AG10803 (cell line): ENCODE measurements at places on chromosomes 2 and 18.

DNA sequence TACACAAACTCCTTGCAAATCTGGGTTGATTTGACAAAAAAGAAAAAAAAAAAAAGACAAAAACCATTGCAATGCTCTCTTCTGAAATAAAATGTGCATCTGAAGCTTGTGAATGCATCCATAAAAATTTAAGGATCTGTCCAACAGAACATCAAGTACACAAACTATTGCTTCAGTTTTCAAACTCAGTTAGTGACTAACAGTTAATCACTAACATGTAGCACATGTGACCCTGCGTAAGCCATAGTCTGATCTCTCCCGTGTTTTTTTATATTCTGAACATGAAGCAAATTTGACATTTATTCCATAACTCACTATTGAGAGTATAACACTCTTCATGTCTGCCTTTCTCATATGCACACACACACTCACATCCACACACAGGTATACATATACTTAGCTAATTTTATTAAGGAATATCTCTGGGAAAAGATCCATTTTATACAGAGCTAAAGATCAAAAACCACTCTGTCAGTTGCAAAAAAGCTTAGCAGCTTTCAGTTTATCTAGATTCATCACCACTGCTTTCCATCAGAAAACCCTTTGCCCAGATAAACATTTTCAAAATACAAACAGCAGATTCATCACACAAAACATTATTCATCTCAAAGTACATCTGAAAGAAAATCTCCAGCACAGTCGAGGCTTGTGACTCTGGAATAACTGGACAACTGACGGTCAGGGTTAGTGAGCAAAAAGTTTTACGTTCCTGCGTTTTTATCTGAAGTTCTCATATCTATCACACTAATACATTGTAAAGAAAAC is 1000.4 kb upstream of the ACVR2A start:
- DNase-seq = peak; percentile 6

DNA sequence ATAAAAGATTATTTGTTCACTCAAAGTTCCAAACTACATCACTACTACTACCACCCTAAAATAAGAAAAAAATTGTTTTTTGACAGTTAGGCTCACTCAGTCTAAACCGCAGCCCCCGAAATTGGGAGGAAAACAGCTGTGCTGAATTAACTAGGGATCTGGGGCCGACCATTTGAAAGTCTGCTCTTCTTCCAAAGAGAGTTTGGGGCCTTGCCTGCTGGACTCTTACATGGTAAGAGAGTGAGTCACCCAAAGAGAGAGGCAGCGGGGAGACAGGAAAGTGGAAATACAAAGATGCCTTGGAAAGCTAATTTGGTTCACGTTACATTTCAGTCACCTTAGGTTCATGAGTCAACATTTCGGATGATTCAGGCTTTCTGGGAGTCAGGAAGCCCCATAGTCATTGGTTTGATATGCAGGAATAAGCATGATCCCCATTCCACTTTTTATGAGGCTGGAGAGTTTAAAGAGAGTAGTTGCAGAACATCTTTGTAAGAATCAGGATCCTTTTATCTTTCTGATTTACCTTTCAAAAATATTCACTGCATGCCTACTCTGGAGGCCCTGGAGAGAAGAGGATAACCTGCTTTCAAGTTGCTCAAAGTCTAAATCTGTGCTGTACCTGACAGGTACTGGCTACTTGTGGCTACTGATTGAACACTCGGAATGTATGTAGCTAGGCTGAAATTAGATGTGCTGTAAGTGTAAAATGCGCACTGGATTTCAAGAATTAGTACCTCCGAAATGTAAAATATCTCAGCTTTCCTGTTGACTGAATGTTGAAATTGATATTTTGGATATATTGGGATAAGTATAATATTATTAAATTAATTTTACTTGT is 995 bp upstream of the RTN4 start:
- peak; percentile 100 for DNase-seq

GRCh38 chr2:96353606-96354101 is 18.1 kb downstream of the NCAPH start:
- peak; percentile 82 for DNase-seq

DNA sequence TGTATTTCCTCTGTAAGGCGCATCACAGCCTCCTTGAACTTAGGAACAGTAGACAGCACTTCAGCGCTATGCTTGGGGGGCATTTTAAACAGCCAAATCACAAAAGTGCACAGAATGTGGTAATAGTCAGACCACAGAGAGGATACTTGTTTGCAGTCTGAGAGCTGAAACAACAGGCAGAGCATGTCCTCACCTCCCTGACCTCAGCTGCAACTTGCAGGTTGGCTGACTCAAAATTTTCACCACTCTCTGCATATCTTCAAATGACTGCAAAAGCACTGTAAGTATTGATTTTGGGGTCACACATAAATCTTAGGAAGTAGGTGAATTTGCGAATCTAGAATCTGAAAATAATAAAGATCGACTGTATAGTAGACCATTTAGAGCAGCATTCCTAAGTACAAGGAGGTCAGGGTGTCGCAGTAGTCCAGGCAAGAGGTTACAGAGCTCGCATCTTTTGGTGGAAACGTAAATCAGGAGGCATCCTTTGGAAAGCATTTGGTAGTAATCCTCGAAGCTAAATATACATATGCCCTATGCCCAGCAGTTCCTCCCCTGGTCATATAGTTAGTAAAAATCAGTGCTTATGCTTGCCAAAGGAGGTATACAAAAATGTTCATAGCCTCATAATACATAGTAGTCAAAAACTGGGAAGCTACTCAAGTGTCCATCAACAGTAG is 108.2 kb upstream of the MYCN start:
- DNase-seq = no peak

GRCh38 chr2:127117603-127118002 is 10.6 kb upstream of the BIN1 start:
- DNase-seq = no peak

DNA sequence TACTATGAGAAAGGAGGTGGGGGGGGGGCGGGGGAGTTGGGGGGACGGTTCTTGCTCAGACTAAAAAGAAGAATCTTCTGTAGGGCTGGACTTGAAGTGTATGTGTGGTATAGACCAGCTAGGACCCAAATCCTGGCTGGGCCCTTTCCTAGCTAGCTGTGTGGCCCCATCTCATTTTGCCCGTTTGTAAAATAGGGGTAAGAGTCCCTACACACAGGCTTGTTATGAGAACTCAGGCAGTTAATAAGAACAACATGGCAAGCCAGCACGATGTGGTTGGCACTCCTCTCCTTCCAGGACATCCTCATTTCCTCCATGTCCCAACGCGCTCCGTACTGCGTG is 1.1 kb downstream of the EVA1A start:
- peak; percentile 33 for DNase-seq

GRCh38 chr2:54380670-54381069 is 75.5 kb upstream of the SPTBN1 start:
- DNase-seq = no peak

DNA sequence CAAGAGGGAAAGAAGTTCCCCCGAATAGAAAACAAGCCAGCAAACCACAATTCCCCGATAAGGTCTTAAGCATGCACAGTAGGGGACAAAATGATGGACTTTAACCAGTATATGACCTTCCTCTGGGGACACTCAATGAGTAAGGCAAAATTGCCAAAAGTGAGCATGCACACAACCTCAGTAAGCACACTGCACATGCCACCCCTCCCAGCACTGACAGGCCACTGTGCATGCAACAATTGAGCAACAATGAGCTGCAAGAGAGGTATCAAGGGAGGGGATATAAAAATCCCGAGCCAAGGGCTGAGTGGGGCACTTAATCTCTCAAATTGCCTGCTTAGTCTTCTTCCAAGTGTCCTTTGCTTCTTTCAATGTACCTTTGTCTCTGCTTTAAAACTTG is 935.8 kb upstream of the SLC39A10 start:
- no peak for DNase-seq

DNA sequence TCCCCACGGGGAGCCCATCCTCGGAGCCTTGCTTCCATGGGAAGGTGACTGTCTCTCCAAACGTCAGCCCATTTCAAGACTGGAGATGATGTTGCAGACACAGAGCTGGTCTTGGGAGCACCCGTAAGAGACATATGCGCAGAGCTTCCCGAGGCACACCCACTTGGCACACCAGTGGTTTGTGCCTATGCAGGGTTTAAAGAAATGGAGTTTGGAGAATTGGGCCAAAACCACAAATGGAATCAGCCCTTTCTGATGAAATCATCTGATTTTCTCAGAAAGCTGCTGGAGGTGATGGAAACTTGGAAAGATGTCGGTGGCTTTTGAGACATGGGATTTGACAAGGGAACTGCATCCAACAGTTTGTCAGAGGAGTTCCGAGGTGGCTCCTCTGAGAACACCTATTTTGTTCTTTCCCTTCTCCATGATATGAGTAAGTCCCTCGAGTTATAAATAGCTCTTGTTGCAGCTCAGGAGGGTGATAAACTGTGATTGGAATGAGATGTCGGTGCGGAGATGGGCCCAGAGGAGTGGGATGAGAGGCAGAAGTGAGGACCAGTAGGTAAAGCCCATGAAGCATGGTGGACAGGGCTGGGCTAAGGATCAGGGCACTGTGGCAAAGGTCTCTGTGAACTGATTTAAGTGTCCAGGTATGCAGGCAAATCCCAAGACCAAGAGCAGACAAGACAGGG is 225.7 kb downstream of the ACKR3 start:
- peak; percentile 66 for DNase-seq

- DNase-seq = no peak
Observed at GRCh38 chr2:69453475-69454129, 16.4 kb upstream of the NFU1 start.

GRCh38 chr18:9435041-9435440 is 40.3 kb upstream of the RALBP1 start:
- no peak for DNase-seq

DNA sequence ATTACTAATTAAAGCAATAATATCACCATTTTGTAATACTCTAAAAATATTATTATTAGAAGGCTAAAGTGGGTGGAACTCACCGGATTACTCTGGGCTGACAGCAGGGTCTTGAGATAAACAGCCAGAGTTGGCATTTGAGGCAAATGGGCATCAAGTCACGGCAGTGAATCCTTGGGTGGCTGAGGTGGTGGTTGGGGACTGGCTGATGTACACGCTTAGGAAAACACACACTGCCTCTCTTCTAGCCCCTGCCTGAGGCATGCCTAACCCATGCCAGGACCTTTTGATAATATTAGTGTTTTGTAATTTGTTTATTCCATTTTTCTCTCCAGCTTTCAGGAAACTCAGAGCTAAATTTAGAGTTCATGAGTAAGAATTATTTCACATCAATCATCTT is 76.8 kb downstream of the ACKR3 start:
- DNase-seq = no peak

DNA sequence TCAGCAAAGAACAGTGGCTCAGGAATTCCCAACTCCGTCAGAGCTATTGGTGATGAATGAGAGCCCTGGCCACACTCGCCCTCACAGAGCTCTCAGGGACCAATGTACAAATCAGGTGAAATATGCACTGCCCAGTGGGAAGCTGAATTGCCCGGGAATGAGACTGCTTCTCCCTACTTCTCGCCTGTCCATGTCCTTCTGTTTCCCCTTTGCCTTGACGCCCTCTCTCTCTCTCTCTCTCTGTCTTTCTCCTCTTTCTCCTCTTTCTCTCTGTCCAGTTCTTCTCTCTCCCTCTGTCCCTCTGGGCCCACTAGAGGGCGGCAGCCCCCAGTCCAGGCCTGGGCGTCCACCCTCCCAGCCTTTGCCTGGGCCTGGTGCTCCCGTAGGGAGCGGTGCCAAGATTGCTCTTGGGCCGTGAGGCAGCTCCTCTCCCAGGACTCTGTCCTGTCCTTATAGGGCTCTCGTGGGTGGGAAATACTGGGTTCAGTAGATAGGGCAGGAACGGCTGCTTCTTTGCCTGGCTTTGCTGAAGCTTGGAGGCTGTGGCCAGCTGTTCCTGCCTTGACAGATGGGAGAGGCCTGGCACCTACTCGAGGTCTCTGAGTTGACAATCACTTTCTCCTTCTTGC is 28.4 kb upstream of the PUM2 start:
- DNase-seq = peak; percentile 80

DNA sequence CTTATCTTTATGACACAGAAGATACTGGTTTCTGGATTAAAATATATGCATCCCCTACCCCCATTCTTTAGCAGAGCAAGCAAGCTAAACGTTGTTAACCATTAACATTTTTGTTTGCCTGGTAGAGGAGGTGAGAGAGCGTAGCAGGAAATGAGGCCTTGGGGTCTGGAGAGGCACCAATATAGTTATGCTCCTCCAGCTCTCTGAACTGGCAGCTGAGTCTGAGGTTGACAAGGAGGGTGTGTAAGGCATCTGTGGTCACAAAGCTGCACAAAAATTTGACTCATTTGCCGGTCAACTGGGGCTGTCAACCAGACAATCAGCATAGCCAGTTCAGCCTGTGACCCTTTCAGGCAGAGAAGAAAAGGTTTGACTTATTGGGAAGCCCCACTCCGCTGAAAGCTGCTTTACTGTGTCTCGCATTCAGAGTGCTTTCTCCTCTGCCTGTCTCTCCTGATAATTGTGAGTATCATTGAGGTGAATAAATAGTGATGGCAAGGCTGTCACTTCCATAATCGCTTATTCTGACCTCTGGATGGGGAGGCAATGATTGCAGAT is 647.5 kb upstream of the SETBP1 start:
- DNase-seq = no peak

GRCh38 chr2:102010902-102011301 is 19.1 kb downstream of the IL1R2 start:
- no peak for DNase-seq

DNA sequence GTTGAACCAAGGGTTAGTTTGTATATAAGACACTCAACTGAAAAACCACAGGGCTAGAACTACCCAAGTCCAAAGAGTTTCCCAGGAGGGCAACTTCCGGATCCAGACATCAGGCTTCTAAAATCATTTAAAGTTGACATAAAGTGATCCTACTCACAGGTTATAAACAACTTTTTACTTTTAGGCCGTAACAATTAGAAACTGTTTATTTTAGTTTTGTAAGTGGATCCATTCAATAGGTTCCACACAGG is 454.6 kb downstream of the MEIS1 start:
- DNase-seq = no peak

- DNase-seq = peak; percentile 2
Observed at GRCh38 chr2:138615257-138615656, 113.7 kb downstream of the SPOPL start.

GRCh38 chr2:151999053-151999452 is 99.8 kb downstream of the CACNB4 start:
- DNase-seq = peak; percentile 39

GRCh38 chr2:167353605-167354280 is 465.5 kb downstream of the XIRP2 start:
- no peak for DNase-seq

GRCh38 chr18:830315-830901 is 18.4 kb upstream of the YES1 start:
- DNase-seq = peak; percentile 57

- DNase-seq = peak; percentile 88
Observed at GRCh38 chr2:145090841-145091761, 571.2 kb upstream of the ZEB2 start.

- DNase-seq = peak; percentile 44
Observed at GRCh38 chr2:40279001-40279400, 172.9 kb downstream of the SLC8A1 start.

- peak; percentile 71 for DNase-seq
Observed at GRCh38 chr2:150513647-150514046, 26.2 kb upstream of the RND3 start.

- DNase-seq = no peak
Observed at GRCh38 chr18:64083916-64084315, 65.0 kb downstream of the LINC00305 start.
